Central memory CD4-positive, alpha-beta T cell (primary cell): ENCODE measurements at places on chromosomes 5 and 9.

GRCh38 chr5:137836997-137837396 is 30.7 kb upstream of the MYOT start:
- no peak for DNase-seq

DNA sequence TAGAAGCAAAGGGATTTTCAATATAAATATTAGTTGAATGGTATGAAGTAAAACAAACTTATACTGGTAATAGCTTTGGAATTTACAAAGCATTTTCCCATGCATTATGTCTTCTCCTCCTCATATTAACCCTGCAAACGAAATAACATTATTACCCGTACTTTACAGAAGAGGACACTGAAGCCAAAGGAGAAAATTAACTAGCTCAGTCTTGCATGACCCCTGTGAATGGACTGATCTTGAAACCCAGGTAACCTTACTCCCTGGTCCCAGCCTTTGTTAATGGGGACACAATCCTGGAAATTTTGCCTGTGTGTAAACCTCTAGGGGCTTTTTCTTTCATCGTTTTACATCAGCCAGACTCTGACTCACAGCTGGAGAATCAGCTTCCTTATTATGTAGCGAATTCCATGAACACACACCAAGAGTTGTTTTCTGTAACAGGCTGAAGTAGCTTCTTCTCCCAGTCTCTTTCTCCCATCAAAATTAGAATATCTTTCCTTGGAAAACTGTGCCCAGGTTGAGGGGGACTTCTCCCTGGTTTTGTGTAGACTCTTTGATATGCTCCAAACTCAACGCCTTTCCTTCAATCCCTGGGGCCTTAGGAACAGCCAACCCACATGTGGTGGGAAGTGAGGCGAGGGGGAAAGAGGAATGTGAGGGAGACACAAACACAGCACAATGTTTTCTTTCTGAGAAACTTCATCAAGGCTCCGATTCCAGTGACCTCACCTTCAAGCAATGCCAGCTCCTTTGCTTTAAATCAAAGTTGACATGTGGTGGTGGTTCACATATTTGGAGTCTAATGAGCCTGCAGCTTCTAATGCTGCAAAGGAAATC is 480.9 kb upstream of the PAPPA start:
- no peak for DNase-seq

DNA sequence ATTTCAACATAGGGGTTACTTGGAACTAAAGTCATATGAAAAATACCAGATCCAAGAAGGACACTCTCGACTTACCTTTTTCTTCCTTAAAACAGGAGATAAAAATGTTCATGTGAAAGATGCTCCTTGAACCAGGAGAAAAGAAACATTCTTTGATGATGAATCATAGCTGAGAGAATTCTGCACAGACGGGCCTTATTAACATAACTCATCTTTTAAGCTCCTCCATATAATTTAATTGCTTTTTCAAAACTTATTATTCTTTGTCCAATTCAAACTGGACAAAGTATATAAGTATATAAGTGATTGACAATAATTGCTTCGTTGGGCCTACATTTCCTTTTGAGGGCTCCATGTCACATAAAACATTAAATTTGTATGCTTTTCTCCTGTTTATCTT is 945.2 kb upstream of the C9orf72 start:
- DNase-seq, result no peak

DNA sequence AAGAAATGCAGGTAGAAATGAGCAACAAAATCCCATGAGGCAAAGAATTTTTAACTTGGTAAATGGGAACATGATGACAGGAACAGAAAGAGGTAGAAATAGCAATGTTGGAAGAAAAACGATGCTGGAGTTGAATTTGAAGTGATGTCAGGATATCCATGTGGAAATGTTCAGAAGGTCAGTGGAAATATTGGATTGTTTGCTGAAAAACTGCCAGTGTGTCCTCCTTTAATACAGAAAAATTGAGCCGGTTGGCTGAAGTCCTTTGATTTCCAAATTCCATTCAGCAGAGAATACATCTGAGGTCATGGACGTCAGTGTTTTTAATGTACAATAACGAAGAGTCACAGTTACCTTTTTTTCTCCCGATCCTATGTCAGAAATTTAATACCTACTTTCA is 110.0 kb upstream of the DMAC1 start:
- DNase-seq, result no peak

- no peak for DNase-seq
These were observed 110.9 kb upstream of the DMAC1 start for GRCh38 chr9:7910426-7911020.

- no peak for DNase-seq
These were observed 1534.7 kb downstream of the EFNA5 start for GRCh38 chr5:106136061-106136460.

GRCh38 chr5:36606428-36607113 is at the start of gene SLC1A3:
Gene SLC1A3 (plus strand): TSS chr5:36606606. CDS start chr5:36608424, 1,818 bp downstream.
- no peak for DNase-seq

DNA sequence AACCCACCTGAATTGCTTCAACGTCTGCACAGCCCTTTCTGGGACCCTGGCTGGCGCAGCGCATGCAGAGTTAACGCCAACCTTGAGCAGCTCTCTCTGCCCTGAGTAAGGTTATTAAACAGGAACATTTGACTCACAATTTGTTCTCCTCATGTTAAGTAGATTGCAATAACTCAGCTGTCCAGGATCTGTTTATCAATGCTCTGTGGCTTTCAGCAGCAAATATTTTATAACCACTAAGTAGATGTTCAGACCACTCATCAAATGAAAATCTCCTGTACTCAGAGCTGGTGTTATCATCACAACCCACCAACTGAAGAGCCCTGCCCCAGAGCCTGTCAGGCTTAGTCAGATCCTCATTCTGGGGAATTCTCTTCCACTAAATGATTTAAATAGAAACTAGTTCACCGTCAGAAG is 403.0 kb downstream of the ZNF608 start:
- no peak for DNase-seq

DNA sequence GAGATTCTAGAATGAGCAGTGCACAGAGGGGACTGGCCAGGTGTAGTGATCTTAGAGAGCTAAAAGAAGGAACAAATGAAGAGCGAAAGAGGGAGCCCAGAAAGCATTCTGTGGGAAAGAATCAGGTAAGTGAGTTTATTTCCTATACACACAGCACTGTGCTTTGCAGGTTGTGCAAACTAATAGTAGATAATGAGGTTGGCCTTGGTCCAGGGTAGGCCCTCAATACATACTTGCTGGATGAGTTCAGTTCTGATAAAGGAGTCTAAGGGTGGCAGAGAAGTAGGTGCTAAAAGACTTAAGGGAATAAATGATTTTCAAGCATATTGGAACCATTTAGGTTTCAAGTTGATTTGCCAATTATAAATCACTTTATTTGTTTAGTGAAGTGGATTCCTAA is 122.0 kb downstream of the NPR3 start:
- no peak for DNase-seq

- no peak for DNase-seq
These were observed 3.0 kb downstream of the PKN3 start for GRCh38 chr9:128705051-128705965.

- DNase-seq, result no peak
These were observed 50.1 kb upstream of the CD180 start for GRCh38 chr5:67246546-67247268.

GRCh38 chr5:64509828-64510227 is 4.0 kb downstream of the RGS7BP start:
- no peak for DNase-seq

GRCh38 chr5:66992547-66992946 is 204.1 kb downstream of the CD180 start:
- DNase-seq, result no peak

DNA sequence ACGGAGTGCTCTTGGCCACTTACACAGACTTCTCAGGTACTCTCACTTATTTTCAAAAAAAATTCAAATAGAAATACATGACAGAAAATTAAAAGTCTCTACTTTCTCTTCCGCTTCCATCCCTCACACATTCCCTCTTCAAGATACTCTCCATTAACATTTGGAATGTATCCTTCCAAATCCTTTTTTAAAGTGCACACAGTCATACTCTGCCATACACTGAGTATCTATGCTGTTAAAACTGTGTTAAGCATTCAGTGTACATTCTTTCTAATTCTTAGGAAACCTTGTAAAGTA is 15.5 kb downstream of the GOLPH3 start:
- DNase-seq, result no peak

DNA sequence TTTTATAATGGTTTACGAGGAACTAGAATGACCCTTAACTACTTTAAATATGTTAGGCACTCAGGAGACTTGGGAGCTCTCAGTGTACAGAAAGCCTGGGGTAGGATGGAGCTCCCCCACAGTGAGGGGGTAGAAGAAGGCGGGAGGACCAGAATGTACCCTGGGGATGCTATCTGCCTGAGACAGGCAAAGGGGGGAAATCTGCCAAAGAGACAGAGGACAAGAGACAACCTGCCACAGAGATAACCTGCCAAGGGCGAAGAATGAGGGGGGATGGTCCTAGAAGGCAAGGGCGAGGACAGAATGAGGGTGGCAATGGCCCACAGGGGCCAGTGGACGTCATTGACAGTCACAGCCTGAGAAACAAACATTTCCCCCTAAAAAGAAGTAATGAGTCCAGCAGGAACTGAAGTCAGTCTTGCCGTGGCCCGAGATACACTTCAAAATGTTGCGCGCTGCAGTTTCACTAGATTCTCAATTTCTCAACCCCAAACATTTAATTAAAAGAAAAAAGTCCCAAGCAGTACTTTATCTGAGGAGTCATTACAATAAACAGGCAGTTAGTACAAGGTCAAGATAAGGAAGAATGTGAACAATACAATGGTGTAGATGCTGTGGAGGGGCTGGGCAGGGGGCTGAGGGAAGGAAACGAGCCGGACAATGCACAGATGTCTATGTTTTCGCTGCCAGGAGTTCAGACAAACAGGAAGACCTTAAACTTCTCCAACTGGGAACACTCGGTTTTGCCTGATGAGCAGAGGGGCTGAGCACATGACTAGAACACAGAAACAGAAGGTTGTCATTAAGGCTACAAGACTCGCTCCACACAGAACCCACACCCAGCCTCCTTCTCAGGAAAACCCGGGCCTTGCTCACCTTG is 125.0 kb downstream of the LHFPL2 start:
- DNase-seq, result no peak

DNA sequence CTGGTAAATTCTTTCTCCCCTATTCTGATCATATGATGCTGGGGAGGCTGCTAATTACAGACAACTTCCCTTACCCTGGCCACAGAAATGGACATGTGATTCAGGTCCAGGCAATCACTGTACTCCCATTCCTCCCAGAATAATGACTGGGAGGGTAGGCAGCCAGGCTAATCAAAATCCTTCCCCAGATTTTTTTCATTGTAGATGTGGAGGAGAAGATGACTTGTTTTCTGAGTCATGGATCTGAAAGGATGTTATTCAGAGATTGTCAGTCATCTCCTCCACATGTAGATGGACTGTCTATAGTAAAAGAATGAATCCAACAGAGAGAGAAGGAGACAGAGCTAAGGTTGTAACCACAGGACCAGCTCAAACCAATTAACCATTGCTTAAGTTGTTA is 123.9 kb upstream of the PUM3 start:
- DNase-seq, result no peak

- DNase-seq, result no peak
These were observed 546.8 kb downstream of the LRRC70 start for GRCh38 chr5:63125392-63125791.
